ENCODE measurements at places on chromosomes 13 and 19.

DNA sequence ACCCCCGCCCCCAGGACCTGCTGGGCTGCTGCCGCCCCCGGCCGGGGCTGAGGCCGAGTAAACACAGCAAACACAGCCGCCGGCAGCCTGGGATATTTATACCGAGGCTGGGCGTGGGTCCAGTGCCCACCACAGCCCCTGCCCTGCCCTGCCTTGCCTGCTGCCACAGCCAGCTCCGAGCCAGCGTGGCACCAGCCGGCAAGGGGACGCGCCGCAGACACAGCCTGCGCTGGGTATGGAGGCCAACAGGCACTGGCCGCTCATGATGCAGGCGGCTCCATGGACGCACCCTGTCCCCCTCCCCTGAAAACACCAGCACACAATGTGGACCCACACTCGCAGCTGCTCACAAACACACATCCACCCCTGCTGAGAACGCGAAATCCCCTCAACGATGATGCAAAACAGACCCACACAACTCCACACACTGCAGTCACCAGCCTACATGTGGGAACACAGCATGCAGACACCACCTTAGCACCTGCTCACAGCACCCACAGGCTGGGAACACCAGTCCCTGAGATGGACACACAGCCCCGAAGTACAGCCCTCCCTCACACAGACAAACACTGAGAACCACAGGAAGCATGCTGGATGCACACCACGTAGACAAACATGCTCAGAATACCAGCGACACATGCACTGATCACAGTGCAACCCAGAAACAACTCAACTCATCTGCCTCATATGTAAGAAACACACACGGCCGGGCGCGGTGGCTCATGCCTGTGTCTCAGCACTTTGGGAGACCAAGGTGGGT, 16.2 kb downstream of the CCDC97 start:
- no peak for DNase-seq

DNA sequence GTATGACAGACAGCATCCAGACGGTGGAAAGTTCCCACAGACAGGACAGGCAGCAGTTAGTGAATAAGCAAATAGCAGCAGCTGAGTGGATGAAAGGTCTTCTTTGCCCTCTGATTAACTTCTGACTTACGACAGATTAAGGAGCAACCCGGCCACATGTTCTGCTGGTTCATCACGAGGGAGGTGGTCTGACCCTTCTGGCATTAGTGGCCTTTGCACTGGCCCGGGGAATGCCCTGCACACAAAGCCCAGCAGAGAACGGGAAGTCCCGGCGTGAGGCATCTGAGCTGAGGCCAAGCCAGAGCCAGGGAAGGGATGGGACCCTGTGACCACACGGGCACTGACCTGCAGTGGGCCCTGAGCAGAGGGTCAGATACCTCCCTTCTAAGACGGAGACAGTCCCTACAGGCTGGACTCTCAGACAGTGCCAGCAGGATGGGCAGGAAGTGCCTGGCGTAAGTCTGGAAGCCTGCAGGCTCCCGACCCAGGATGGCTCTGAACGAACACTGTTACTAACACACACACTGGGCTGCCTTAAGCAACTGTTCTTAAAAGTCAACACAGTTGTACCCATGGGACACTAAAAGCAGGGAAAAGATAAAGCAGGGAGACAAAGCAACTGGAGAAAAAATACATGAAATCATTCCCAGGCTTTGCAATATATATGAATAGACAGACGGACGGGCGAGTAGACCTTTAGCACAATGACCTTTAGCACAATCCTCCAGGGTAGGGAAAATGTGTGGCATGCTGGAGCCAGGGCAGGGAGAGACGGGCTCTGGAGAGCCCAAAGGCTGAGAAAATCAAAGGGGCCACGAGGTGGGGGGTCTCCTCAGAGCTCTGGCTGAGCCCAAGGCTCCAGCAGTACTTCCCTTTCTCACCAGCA, 6.3 kb downstream of the C19orf12 start:
- no peak for DNase-seq

DNA sequence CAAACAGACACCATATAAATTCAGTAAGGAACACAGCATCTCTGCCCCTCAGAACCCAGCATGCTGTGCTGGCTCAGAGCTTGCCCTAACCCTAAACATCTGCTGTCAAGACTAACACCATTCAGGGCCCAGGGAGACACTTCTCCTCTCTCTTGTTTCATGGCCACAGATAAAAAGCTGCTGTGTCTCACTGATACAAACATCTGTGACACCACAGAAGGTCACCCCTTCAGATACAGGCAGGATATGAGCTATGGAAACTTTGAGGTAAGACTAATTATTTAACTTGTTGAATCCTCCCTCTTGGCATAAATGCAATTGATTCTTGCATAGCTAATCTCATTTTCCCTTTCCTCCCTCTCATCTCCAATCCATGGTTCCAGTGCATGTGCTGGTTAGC, 61.6 kb upstream of the GPR12 start:
- no peak for DNase-seq

DNA sequence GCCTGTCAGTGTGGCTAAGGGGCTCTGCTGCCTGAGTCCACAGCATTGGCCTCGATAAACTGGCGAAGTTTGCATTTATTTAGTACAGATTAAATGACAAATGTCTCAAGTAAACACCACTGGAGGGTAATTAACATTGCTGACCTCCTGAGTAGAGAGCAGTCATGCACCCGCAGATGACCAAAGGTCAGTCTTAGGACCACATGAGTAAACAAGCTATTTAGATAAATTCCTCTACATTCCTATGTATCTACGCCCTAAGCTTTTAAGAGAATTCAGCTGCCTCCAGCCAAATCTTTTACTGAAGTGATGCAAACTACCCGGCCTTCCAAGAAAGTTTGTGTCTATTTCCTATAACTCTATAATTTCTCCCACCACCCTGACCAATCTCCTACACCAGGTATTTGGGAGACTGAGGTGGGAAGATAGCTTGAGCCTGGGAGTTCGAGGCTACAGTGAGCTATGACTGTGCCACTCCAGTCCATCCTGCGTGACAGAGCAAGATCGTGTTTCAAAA, 22.9 kb downstream of the CD70 start:
- no peak for DNase-seq

DNA sequence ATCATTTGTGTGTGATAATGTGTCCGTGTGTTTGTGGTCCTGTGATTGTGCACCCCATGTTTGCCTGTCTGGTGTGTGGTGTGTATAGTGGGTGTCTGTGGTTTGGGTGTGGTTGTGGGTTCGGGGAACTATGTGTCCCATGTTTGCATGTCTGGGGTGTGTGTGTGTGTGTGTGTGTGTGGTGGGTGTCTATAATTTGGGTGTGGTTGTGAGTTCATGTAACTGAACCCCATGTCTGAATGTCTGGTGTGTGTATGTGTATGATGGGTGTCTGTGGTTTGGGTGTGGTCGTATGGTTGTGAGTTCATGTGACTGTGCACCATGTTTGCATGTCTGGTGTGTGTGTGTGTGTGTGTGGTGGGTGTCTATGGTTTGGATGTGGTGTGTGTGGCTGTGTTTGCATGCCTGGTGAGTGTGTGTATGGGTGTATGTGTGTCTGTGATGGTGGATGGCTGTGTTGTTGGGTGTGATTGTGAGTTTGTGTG, 11.1 kb upstream of the NFIX start:
- DNase-seq: no peak

- no peak for DNase-seq
Observed at GRCh38 chr13:109586509-109587346, 199.7 kb downstream of the IRS2 start.

DNA sequence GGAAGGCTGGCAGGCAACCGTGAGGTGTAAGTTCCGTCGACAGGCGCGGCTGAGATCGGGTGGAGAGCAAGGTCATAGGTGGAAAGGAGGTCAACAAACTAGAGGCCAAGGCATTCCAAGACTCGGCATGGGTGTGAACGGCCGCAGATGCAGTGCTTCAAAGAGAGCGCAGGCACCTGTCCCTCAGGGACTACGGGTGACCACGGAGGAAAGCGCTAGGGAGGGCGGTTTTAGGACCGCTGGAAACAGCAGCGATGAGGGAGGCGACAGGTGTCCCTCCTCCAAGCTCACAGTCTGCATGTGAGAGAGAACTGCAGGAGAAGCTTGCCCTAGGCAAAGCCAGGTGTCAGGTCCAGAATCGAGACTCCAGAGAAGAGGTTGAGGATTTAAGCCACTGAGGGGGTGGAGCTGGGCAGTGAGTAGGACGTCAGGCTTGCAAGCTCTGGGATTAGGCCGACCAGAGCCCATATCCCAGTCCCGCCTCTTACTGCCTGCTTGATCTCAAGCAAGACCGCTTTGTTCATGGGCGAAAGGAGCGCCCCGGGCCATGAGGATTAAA, 1.6 kb upstream of the MLNR start:
- DNase-seq: no peak

- no peak for DNase-seq
Observed at GRCh38 chr13:101140087-101140770, 276.1 kb downstream of the NALCN start.

- peak; percentile 98 for DNase-seq
Observed at GRCh38 chr13:109333893-109334651, 452.3 kb downstream of the IRS2 start.

DNA sequence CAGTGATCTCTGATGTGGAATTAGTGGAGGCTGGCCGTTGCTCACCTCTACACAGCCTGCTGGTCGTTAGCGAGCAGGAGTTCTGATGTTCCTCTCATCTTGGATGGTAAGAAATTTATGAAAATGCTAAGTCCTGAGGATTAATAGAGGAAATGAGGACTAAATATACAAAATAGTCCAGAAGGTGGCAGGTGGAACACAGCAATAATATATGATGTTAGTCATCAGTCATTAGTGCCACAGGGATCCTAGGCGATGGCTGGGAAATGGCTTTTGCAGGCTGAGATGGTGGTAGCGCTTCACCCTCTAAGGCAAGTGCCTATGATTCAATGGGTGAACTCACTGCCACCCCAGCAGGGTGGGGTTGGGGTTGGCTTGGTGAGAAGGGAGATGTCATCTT, 338.6 kb upstream of the TMTC4 start:
- DNase-seq: no peak

Measured in NCI-H524 treated with DMSO at 0.1 percent for 48 hours (cell line).